ENCODE measurements at places on chromosomes 11 and 22. TPM values are rescaled to one million over a fixed set of nuclear protein-coding genes. Genes with fewer than 3 reads are reported as not detected.
A peak's percentile ranks its signal among the peaks of the same experiment; 100 is the strongest.

GRCh38 chr11:118618115-118618990, 10.9 kb downstream of the PHLDB1 start:
- DNase-seq: peak; percentile 87

- no peak for DNase-seq
These were observed 98.6 kb upstream of the CD44 start for GRCh38 chr11:35040221-35040942.

- no peak for DNase-seq
These were observed 44.0 kb upstream of the C11orf87 start for GRCh38 chr11:109378034-109378433.

DDTL gene
- total RNA-seq: 1.0 TPM

GRIK4 gene
- total RNA-seq: not detected
